ENCODE measurements at places on chromosomes 2 and 18.

- DNase-seq = no peak
These were observed 206.2 kb downstream of the VAPA start for GRCh38 chr18:10119991-10120390.

- no peak for DNase-seq
These were observed 511.6 kb downstream of the ARHGAP15 start for GRCh38 chr2:143640826-143641225.

DNA sequence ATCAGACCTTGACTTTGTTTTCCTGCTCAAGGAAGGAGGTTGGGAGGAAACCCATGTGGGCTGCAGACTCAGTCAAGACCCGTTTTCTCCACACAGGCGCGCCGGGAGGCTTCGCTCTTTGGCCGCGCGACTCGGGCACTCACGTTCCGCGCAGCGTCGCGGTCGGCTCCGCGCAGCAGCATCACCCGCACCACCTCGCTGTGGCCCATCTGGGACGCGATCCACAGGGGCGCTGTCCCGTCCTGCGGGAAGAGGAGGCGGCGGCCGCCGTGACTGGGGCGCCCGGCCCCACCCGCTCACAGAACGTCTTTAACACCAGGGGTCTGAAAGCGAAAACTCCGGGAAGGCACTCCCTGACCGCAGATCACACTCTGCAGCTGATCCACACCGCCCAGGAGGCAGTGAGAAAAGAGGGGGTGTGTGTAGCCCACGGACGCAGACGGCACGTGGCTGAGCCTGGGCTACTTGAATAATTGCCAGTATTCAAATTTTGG, 33.1 kb upstream of the NPC1 start:
- no peak for DNase-seq

GRCh38 chr2:167057446-167057845, 169.2 kb downstream of the XIRP2 start:
- DNase-seq = no peak

GRCh38 chr2:149885468-149885867, 297.9 kb upstream of the MMADHC start:
- DNase-seq = no peak

DNA sequence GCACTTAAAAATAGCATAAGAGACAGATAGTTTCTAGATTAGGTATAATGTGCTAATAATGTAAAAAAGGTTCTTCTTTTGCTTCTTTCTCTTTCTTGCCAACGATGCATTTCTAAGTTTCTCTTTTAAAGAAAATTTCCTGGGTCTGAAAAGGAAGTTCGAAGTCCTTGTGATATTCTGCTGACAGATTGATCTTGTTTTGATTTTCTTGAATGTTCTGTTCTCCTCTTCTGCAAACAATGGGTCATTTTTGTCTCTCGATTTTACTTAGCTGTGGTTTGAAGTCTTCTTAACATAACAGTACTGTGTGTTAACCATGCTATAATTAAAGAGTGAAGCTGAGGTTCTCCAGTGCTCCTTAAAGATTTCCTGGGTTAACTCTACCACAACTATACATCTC, 61.1 kb upstream of the ACYP2 start:
- no peak for DNase-seq

GRCh38 chr2:30866974-30867373, 59.7 kb upstream of the CAPN13 start:
- no peak for DNase-seq

DNA sequence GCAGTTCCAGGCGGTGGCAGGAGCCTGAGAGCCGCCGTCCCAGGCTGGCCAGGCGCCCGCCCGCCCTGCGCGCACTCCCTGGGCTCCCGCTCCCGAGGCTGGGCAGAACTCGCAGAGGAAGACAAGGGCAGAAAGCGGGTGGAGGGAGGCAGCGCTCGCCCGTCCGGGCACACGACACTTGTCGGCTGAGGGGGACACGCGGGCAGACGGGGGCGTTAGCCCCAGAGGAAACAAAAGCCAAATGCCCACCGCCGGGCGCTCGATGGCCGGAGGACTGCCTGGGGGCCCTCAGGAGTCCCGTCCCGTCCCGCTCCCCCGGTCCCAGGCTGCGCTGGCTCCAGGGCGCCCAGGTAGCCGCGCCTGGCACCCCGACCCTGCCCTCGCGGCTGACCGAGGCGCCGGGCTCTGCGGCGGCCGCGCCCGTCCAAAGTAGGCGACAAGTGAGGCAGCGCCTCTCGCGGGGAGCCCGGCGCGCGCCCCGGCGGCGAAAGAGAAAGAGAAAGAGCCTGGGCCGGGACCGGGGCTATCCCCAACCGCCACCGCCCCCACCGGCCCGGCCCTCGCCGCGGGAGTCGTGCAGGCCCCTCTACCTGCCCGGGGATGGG, 491 bp downstream of the L3MBTL4 start:
- DNase-seq = no peak

- no peak for DNase-seq
These were observed 51.7 kb downstream of the ARHGAP28 start for GRCh38 chr18:6781142-6781714.

- no peak for DNase-seq
These were observed 149.2 kb downstream of the FAM210A start for GRCh38 chr18:13577091-13577697.

DNA sequence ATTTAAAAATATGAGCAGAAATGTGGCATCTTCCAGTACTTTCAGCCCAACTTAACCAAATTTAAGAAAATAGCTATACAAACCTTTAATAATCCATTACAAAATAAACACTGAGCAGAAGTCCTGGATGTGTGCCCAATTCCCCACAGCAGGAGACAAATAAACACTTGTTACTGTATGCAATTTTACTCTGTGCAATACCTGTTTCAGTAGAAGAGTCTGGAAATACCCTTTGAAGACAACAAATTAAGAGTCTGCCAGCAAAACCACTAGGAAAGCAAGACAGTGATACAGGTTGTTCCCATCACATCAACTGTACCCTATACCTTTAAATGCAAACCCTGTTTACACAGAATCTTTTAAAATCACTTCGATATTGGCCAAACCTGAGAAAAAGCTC, 41.4 kb upstream of the RNU4ATAC start:
- peak; percentile 60 for DNase-seq

DNA sequence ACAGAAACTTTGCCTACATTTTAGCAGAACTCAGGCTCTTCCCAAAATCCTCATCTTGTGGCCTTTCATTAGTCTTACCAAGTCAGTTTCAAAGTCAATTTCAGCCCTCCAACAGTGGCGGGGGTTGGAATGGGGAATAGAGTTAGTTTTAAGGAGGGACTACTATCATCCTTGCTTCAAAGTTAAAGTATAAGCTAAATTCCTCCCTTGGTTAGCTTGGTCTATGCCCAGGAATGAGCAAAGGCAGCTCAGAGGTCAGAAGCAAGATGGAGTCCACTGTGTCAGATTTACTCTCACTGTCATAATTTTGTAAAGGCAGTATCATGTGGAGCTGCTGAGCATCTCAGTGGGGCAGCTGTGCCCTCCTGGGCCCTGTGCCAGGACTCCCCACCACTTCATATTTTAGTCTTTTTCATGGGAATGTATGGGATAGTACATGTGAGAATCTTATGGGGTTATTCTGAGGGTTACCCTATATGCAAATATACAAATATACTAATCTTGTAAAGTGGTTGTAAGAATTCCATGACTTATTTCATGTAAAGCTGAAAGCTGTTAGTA, 145.2 kb upstream of the MMADHC start:
- DNase-seq = no peak

DNA sequence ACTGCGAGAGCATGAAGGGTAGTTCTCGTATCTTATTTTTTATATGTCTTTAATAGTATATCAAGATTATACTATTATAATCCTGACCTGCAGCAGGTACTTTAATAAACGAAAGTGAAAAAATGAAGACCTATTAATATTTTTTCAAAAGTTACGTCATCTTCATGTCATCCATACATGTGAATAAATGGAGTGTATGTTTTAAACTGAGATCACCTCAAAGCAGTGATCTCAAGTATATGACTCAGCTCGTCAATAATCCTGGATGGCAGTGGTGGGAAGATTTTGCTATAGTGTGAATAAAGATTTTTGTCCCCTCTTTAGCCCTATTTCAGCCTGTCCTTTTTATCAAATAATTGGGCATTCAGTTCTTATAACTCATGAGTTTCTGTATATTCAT, 166.3 kb upstream of the FBXO11 start:
- DNase-seq = no peak

- DNase-seq = no peak
These were observed 12.3 kb downstream of the CALCRL start for GRCh38 chr2:187435756-187436155.

DNA sequence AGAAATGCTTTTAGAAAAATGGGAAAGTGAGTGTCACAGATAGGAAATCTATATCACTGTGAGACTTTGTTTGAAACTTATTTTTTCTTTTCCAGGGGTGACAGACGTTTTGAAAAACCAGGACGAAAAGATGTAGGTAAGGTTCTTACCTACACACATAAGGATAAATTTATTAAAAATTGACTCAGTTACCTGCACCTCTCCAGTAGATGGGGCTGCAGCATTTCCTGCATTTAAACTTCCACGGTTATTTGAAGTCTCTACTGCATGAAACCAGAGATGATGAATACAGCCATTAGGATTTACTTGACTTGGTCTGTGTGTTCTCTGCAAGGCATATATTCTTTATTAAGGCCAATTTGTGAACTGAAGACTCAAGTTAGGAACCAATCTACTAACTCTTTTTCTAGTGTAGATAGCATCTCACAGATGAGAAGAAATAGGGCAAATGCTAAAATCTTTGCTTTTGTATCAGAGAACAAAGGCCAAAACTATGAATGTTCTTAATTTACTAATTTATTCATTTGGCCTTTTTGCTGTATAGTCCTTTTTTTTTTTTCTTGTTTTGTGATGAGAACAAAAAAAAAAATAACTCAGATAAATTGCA, 15.0 kb downstream of the KCNJ13 start:
- no peak for DNase-seq

- no peak for DNase-seq
These were observed 886.0 kb downstream of the SUCLG1 start for GRCh38 chr2:83573060-83573459.
